ENCODE measurements at places on chromosomes 1 and 21.
A peak's percentile ranks its signal among the peaks of the same experiment; 100 is the strongest.

GRCh38 chr1:157925419-157926166 lies 67.9 kb upstream of the KIRREL1 start:
- no peak for DNase-seq

DNA sequence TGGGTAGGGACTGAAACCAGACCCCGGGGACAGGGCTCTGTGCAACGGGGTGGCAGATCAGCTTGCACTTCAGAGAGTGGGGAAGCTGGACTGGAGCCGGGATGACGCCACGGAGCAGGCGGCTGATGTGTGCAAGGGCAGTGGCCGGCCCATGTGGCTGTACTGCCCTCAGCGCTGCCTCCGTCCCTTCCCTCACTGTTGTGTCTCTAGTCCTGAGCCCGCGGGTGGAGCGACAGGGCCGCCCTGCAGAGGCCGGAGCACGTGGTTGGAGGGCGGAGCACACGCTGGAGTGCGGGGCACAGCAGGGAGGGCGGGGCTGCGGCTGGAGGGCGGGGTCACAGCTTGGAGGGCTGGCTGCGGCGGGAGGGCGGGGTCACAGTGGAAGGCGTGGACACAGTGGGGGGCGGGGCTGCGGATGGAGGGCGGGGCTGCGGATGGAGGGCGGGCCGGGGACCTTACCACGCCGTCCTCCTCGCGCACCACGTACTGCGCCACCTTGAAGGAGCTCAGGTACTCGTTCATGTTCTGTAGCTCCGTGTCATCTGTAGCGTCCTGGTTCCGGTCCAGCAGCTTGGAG lies 52.4 kb downstream of the CHD5 start:
- DNase-seq: peak; percentile 72

DNA sequence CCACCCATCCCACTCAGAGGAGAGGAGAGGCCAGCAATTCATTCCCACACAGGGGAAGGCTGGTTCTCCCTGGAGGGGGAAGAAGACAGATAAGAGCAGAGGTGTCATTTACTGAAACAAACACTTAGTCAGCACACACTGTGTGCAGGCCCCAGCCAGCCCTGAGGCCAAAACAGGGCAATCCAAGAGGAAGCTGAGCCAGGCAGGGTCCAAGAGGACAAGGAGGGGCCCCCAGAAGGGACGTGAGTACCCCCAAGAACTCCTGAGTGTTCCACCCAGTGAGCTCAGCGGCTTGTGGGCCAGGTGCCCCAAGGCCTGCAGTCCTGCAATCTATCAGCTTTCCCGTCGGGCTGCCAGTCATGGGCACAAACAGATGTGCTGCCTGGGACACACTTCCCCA lies 15.8 kb downstream of the ADGRB2 start:
- no peak for DNase-seq

GRCh38 chr1:90387805-90388204 lies 329.3 kb downstream of the BARHL2 start:
- no peak for DNase-seq

GRCh38 chr1:237146241-237146640 lies 104.3 kb downstream of the RYR2 start:
- DNase-seq: no peak

DNA sequence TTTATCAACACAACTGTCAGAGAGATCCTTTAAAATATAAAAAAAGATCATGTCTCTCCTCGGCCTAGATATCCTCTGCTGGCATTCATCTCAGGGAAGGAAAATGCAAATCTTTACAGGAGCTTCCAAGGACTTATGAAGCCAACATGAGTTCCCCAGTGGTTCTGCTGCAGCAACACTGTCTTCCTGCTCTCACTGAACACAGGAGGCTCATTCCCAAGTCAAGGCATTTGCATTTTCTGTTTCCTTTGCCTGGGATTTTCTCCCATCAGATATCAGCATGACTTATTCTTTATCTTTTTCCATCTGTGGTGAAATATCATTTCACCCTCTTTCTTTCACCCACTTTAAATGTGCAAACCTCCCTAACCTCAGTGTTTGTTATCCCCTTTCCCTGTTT lies 513.8 kb upstream of the ZP4 start:
- no peak for DNase-seq

- no peak for DNase-seq
Measured at GRCh38 chr1:171343727-171344472, 29.9 kb downstream of the FMO4 start.

GRCh38 chr1:100449477-100449876 lies 88.5 kb upstream of the GPR88 start:
- peak; percentile 88 for DNase-seq

- DNase-seq: no peak
Measured at GRCh38 chr1:118338936-118339335, 153.9 kb upstream of the SPAG17 start.

DNA sequence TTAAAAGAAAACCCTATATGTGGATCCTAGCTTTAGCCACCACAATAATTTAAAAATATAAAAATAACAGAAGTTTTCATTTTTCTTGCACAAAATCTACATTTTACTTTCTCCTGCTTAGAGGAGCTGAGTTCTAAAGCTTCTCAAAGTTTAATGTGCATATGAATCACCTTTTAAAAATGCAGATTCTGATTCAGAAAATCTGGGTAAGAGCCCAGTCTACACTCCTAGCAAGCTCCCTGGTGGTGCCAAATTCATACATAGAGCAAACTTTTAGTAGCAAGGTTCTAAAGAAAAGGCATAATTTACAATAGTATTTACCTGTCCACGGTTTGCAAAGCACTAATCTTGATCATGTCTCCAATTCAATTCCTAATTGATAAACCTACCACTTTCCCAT lies 19.3 kb downstream of the RSBN1 start:
- DNase-seq: no peak

DNA sequence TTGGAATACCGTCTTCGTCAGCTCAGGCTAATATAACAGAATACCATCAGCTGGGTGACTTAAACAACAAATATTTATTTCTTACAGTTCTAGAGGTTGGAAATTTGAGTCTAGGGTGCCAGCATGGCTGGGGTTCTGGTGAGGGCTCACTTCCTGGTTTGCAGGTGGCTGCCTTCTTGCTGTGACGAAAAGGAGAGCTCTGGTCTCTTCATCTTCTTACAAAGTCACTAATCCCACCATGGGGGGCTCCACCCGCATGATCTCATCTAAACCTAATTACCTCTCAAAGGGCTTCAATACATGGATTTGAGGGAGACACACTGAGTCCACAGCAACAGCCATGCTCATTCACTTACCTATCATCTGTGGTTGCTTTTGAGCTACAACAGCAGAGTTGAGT lies 78.3 kb downstream of the PSMG1 start:
- DNase-seq: no peak

DNA sequence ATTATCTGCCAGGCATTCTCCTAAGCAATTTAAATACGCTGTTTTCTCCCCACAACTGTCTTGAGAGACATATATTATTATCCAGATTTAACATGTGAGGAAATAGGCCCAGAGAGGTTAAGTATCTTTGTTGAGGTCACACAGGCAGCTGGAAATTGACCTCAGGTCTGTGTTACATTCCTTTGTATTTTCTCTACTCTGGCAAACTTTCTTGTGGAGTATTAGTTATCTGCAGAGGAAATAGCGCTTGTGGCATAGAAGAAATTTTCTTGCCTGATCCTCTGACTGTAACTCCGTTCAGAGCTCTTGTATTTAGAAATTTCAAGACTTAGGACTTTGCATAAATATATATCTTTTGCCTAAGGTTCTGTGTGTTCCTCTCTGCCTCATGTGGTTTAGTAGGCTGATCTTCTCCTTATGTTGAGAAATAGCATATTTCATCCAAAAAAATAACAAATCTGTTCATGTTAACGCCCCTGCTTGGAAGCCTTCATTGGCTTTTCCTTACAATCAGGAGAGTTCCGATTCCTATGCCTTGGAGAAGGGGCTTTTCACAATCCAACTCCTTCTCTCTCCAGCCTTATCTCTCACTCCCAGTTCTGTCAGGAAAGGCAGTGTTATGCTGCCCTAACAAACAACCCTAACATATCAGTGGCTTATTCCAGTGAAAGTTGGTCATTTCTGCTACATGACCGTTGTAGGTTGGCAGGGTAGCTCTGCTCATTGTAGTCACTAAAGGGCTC lies 2.5 kb upstream of the JUN start:
- DNase-seq: no peak

- no peak for DNase-seq
Measured at GRCh38 chr1:231581859-231582258, 44.7 kb upstream of the DISC1 start.

DNA sequence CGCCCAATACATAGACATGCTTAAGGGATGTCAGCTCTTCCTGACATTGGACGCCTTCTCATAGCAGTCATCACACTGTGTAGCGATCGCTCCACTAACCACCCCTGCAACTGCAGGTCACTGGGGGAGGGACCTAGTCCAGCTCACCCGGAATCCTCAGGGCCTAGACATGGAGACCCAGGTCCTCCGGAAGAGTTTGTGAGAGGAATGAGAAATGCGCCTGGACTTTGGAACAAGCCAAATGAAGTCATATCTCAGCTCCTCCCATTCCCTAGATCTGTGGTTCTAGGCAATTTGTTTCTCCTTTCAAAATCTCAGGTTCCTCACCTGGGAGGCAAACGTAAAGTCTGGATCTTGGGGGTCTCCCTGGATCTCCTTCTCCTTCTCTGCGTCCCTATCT lies 253.3 kb downstream of the KAZN start:
- DNase-seq: no peak
